ENCODE measurements at places on chromosomes 16 and 17. TPM values are rescaled to one million over a fixed set of nuclear protein-coding genes. Genes with fewer than 3 reads are reported as not detected.

HOXB5 gene
- not detected for total RNA-seq

TEPSIN gene
- 20.3 TPM for total RNA-seq

CDK5R1 gene
- total RNA-seq, result 15.4 TPM

CRHR1 gene
- total RNA-seq, result not detected

KRTAP9-4 gene
- not detected for total RNA-seq

SNX20 gene
- total RNA-seq, result 43.3 TPM

TBC1D16 gene
- 10.4 TPM for total RNA-seq

MYH8 gene
- not detected for total RNA-seq

CDRT15 gene
- not detected for total RNA-seq

TERB1 gene
- 0.14 TPM for total RNA-seq

GRCh38 chr17:13113821-13114525 lies 96.1 kb upstream of the ELAC2 start:
- DNase-seq, result no peak

DNA sequence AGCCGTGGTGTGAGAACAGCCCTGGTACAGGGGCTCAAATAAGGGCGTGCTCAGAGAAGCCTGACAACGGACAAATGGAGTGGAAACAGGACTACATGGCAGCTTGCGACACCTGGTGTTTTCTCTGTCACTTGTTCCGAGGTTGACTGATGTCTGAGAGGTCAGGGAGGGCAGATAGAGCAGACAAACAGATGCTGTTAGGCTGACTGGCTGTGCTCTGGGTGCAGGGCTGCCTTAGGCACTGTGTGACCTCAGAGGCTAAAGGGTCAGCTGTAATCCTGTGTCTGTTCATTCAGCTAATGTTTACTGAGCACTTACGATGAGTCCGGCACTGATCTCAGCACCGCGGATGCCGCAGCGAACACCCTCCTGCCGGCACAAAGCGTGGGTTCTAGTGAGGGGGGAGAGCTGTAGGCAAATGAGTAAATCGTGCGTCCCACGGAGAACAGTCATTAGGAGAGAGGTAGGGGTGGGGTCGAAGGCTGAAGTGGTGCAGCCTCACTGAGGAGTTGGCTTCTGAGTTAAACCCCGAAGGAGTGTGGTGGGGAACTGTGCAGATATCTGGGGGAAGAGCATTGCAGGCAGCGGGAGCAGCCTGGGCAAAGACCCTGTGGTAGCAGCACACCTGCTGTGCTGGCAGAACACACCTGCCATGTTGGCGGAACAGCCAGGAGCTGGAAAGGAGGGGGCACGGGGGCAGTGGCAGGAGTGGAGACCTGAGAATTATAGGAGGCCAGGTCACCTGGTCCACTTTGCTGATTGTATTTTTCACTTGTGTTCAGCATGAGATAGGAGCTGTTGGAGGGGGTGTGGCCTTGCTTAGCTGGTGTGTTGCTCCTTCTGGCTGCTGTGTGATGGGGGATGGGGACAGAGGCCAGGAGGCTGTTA lies 35.0 kb downstream of the GPT2 start:
- peak; percentile 15 for DNase-seq

GRCh38 chr17:82531431-82531881 lies 11.9 kb downstream of the FOXK2 start:
- peak; percentile 42 for DNase-seq

GRCh38 chr16:78116946-78117345 lies 17.5 kb downstream of the WWOX start:
- DNase-seq, result no peak

- peak; percentile 2 for DNase-seq
These were observed 3.1 kb upstream of the TEX19 start for GRCh38 chr17:82355770-82356427.

GRCh38 chr17:5943982-5944381 lies 126.2 kb upstream of the WSCD1 start:
- DNase-seq, result no peak

- peak; percentile 91 for DNase-seq
These were observed 10.2 kb upstream of the HOXB9 start for GRCh38 chr17:48636177-48637018.

DNA sequence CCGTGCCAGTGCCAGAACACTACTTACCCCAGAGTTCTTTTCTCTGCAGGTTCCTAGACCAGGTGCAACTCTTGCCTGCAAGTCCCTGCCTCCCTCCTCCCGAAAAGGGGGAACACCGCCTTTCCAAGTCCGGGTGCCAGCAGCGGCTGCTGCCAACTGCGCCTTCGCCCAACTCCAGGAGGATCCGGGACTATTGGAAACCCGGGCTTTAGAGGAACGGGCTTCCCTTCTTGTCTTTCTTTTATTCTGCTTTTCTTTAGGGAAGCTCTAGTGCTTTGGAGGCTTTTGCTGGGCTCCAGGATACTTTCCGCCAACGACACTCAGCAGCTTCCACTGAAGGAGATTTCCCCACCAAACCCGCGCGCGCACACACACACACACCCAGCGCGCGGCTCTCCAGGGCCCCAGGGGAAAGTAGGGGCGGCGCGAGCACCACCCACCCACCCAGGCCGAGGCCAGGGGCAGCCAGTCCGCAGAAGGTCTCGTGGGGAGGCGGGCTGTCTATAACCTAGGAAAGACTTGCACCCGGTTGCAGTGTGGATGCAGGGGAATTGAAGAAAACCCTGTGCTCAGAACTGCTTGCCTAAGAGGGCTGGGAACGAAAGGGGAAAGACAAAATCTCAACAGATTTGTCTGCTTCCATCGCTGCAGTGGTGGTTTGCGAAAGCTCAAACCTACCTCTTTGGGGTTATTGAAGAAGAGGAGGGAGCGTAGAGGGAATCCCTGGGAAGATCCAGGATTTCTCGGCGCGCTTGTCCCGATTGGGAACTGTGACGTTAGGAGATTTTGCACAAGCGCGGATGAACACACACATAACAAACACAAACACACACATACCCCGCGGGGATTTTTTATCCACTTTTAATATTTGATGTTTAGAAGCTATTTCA lies 977 bp upstream of the CA10 start:
- DNase-seq, result no peak

- no peak for DNase-seq
These were observed 4.0 kb upstream of the NPRL3 start for GRCh38 chr16:142405-142967.

GRCh38 chr17:33469911-33470310 lies 176.8 kb upstream of the ASIC2 start:
- DNase-seq, result no peak

DNA sequence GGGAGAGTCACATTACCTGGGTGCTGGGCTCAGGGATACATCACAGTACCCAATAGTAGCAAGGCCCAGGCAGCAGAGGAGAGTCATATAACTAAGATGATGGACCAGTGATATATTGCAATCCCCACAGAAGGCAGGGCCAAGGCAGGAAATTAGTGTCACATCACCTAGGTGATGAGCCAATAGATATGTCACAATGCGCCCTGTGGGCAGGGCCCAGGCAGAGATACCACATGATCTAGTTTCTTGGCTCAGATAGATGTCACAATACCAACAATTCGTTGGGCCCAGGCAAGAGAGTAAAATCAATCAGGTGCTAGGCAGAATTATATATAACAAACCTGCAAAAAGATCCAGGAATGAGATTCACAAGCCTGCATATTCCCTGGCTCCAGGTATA lies 2111.5 kb downstream of the TP53TG3F start:
- no peak for DNase-seq

GRCh38 chr17:72967977-72968585 lies 124.4 kb downstream of the SLC39A11 start:
- DNase-seq, result no peak

GRCh38 chr17:78396441-78397337 lies 18.2 kb downstream of the PGS1 start:
- DNase-seq, result no peak

GRCh38 chr16:74448990-74449389 lies 27.7 kb upstream of the CLEC18B start:
- DNase-seq, result no peak

DNA sequence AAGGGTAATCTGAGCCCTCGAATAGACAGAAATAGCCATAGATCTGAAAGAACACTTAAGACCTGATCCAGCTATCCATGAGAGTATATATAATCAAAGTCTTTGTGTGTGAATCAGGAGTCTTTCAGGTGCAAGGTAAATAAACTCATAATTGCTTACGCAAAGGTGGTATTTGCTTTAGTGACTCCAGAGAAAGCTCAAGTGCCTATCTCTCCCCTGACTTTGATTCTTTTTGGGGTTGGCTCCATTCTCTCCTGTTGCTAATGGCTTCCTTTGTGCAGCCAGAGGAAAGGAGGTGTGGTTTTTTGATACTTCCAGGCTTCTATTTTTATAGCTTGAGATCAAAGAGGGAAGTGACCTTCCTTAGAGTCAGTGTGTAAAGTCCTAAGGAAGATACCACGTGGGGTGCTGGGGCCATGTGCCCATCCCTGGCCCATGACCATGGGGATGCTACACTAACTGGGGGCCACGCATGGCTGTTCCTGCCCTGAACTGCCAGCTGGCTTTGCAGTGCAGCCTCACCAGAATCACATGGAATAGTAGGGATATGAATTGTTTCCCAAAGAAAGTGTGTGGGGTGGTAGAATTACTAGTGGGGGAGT lies 45.8 kb downstream of the TENT4B start:
- DNase-seq, result no peak

DNA sequence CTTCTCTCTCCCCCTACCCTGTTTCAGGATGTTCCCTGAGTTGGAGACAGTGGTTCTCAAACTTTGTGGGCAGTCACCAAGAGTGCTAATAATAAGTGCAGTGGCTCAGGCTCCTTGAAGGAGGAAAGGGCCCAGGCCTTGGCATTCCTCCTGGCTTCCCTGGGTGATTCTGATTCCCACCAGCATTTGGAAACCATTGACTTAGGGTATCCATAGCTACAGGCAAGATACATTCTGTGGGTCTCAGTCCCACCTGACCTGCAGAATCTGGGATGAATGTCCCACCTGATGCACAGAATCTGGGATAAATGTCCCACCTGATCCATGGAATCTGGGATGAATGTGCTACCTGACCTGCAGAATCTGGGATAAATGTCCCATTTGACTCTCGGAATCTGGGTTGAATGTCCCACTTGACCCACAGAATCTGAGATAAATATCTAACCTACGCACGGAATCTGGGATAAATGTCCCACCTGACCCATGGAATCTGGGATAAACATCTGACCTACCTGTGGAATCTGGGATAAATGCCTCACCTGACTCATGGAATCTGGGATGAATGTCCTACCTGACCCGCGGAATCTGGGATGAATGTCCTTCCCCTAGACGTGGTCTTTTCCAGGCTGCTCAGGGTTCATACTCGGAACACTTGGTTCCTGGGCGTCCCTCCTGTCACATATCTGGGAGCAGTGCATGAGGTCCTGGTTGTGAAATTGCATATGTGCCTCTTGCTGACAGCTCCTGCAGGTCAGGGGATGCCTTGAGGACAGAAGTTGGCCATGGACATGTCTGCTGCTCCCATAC lies 136.7 kb upstream of the HS3ST2 start:
- DNase-seq, result no peak

DNA sequence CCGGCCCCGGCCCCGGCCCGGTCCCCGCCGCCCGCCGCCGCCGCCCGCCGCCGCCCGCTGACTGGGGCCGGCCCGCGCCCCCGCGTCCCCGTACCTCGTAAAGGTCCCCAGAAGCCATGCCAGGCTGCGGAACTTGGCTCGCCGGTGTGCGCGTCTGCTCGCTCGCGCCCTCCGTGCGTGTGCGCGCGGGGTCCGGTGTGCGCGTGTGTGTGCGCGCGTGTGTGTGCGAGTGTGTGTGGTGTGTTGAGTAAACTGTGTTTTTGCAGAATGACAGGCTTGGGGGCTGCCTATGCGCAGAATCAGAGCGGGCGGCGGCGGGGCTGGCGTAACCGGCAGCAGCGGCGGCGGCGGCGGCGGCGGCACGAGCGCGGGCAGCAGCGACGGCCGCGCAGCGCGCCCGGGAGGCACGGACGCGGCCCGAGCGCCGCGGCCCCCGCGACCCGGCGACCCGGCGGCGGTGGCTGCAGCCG lies 307 bp downstream of the CDYL2 start:
- DNase-seq, result peak; percentile 81

DNA sequence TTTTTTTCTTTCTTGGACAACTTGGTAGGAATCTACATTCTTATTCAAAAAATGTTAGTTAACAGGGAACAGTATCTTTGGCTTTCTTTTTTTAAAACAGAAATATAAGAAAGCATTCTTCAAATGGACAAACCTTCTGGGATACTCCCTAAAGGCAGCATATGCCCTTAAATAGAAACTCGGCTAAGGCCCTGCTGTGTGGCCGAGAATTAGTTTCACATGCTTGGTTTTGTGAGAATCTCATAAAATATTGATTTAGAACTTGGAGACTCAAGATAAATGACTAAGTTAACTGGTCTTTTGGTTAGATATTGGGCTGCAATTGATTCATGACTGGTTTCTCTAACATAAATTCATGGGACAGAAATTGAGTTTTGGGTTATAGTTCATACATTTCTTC lies 359.9 kb upstream of the XYLT1 start:
- no peak for DNase-seq

DNA sequence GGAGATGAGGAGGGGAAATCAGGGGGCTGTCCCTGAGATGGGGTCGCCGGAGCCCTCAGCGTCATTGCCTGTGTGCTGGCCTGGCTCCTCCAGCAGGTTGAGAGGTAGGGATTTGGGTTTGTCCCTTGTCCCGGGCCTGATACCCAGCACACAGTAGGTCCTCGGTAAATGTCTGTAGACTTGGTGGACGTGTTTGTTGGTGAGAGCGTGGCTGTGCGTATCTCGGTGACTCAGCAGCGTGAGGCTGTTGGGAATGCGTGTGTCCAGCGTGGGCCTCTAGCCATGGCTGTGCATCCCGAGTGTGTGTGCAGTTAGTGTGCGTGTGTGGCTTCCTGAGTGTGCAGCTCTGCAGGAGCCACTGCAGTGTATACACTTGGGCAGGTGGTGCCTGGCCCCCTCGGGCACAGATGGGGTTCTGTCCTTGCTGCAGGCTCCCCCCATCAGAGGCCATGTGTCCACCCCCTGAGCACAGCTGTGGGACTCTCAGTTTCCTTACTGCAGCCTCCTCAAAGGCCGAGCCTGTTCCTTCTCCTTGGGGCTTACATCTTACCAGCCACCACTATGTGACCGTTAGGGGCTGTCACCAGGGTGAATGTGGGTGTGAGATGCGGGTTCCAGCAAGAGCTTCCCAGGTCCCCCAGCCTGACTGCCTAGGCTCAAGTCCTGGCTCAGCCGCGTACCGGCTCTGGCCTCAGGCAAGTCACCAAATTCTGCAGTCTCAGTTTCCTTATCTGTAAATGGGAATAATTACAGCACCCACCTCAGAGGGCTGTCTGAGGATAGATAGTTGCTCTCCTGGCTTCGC lies 5.7 kb downstream of the NECAB2 start:
- DNase-seq, result no peak

GRCh38 chr17:12445331-12445730 lies 220.4 kb upstream of the MYOCD start:
- DNase-seq, result no peak

GRCh38 chr17:57739402-57740234 lies 5.5 kb downstream of the CCDC182 start:
- DNase-seq, result peak; percentile 14

Data from activated CD4-positive, alpha-beta T cell treated with anti-CD3 and anti-CD28 coated beads for 36 hours (primary cell).